NCI-H69 (cell line): ENCODE measurements at places on chromosomes 3 and 15.

DNA sequence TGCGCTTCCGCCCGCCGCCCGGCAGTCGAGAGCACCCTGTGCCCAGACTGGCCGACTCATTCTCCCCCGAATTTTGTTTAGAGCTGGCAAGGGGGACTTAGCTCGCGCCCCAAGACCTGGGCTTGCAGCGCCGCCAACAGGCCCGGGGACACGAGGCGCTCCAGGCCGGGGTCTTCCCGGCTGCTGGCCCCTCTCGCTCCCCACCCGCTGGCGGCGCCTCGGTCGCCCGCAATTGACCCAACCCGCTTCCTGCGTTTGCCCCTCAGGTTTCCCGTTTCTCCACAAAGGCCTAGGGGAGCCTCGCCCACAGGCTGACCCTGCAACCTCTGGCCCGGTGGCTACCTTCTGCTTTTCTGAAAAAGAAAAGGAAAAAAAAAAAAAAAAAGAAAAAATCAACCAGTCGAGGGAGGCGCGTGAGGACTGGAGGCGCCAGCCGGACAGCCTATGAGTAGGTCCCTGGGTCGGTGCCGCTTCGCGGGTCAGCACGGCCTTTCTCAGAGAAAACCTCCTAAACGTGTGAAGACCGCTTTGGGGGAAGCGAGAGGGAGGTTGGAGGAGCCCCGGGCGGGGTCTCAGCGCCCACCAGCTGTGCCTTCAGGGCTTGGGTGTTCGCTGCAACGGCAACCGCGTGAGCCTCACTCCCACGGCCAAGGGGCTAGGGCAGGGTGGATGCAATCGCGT is 7.2 kb downstream of the FOXL2 start:
- DNase-seq = no peak

- no peak for DNase-seq
These were observed 75.1 kb downstream of the VGLL4 start for GRCh38 chr3:11568503-11569155.

DNA sequence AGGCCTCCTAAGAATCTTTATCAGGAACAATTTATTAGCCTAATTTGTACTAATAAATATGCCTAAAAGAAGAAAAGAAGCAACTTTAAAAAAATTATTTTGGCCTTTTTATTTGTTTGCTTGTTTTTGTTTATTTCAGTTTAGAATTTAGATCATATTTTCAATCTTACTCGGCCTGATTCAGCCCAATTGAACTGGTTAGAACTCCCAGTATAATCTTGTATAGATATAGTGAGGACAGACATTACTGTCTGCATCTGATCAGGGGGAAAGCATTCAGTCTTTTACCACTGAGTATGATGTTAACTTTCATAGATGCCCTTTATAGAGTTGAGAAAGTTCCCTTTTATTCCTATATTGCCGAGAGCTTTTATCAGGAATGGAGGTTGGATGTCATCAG is 56.0 kb upstream of the CSTA start:
- no peak for DNase-seq

DNA sequence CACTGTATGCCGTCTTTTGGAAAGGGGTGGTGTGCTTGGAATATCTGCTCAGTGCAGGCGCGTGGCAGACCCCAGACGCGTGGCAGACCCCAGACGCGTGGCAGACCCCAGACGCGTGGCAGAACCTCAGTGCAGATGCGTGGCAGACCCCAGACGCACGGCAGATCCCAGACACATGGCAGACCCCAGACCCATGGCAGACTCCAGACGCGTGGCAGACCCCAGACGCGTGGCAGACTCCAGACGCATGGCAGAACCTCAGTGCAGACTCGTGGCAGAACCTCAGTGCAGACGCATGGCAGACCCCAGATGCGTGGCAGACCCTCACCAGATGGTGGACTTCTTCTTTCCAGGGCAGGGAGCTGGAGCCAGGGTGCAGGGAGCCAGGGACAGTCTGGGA is 637 bp upstream of the MUC4 start:
- no peak for DNase-seq

DNA sequence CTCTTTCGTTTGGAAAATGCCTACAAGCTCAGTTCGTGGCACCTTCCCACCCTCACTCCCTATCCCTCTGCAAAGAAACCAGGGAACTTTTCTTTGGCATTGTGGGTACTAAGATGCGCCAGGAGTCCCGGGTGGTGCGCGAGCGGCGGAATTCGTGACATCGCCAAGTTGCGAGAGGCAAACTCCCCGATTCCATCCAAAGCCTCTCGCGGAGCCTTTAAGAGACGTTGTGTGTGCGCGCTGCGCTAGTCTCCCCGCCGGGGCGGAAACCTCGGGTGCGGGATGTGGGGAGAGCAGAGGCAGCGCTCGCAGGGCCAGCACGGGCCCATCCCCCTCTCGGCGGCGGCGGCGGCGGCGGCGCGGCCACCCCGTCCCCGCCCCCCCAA is 443 bp upstream of the NR2F2 start:
- DNase-seq = peak; percentile 79

- peak; percentile 23 for DNase-seq
These were observed 40.5 kb downstream of the FEZF2 start for GRCh38 chr3:62332835-62333244.

- DNase-seq = no peak
These were observed 117.9 kb downstream of the LRRC28 start for GRCh38 chr15:99369196-99369595.

DNA sequence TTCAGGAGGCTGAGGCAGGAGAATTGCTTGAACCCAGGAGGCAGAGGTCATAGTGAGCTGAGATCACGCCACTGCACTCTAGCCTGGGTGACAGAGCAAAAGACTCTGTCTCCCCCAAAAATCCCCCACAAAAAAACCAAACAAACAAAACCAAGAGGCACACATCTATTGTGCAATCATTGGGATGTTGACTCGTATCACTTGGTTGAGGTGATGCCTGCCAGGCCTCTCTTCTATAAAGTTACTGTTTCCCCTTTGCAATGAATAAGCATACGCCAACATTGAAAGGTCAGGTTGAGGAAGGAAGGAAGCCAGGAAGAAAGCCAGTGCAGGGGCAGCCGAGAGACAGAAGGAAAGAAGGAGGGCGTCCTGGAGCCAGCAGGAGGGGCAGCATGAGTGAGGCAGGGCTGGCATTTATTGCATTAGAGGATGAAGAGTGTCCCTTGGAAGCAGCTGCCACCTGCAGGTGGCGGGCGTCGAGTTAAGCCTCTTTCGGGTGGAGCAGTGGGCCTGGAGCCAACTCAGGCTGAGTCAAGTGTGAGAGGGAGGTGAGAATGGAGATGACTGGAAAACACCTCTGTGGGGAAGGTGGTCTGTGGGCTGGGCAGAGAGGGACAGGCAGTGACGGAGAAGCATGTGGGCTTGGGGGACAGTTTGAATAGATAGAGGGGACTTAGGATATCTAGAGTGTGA is 8.3 kb upstream of the CSPG4 start:
- peak; percentile 86 for DNase-seq

DNA sequence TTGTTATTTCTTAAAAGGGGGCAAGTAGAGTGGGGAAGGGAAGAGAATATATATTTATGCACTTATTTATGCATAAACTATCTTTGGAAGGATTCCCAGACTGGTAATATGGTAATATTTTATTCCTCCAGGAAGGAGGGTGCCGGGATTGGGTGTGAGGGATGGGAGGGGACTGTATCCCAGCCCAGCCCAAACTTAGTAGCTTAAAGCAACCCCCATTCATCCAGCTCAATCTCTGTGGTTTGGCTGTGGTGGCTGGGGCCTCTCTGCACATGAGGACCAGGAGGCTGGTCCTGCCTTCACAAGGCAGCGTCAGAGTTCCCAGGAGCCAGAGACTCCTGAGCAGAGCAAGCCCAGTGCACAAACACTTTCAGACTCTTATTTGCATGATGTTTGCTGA is 48.4 kb downstream of the CCNL1 start:
- DNase-seq = no peak

DNA sequence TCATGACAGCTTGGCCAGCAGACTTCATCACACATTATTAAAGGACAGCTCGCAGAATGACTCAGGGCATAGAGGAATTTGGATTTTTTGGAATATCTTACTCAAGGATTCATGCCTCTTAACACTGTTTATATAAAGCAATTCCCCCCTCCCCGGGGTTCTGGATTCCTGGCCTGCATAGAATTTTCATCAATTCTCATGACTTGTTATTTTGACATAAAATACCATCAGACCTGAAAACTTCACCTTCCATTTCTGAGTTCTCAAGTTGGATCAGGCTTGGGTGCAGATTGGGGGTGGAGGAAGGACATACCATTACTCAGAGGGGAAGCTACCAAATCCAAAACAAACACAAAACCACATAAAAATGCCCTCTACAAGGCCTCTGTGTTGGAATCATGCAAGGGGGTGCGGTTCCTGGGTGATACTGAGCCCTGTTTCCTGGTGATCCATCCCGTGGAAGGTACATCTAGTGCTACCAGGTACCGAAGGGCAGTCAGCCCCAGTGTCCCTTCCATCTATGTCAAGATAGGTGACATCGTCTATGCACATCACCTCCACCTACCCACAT is 95.3 kb downstream of the DAPK2 start:
- no peak for DNase-seq

- peak; percentile 87 for DNase-seq
These were observed 81.0 kb downstream of the CLDN11 start for GRCh38 chr3:170499562-170500156.

DNA sequence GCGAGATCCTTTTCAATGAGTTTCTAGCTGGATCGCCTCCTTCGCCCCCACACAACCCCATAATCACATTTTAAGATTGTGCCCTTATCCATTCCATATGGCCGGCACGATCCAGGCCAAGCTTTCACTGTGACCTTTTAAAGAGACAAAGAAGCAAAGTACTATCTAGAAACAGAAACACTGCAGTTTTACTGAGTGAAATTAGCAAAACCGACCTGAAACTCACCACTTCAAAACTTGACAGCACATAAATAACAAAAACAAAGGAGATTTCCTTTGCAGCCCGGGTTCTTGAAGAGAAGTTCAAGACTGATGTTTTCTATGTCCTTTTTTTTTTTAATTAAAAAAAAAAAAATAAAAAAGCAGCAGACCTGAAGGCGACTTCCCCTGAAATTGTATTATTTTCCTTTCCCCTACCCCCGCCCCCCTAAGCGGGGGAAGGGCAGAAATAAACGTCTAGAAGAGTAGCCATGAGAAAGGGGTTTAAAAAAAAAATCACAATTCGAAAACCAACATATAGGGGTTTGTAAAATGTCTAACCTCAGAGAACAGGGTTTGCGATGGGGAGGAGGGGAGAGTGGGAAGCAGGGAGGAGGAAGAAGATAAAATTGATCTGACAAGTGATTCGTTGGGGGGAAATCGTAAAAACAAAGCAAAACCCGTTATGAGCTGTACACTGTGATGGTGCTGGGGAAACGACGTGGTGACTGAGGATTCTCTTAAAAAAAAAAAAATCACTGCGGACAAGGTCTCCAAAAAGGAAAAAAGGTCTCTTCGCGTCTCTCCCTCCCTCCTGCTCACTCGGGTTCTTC is 1.5 kb downstream of the SATB1 start:
- peak; percentile 78 for DNase-seq

GRCh38 chr15:77107531-77108355 is 36.8 kb upstream of the TSPAN3 start:
- peak; percentile 72 for DNase-seq

DNA sequence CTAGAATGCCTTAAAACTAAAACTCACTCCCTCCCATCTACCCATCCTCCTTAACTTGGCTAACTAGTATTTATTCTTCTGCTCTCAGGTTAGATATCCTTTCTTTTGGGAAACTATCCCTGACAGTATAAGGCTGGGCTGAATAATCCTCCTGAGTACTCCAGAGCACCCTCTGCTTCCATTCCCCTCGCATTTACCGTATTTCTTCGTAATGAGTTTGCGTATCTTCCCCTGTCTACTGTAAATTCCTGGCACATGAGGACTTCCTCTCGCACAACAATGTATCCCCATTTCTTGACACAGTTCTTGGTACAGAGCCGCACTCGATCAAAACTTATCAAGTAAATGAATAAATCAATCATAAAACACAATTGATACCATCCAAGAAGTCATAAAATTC is 82.9 kb upstream of the AKAP13 start:
- no peak for DNase-seq

- no peak for DNase-seq
These were observed 53.9 kb downstream of the CLASP2 start for GRCh38 chr3:33664195-33664594.

GRCh38 chr3:114464548-114464947 is 170.7 kb downstream of the TIGIT start:
- no peak for DNase-seq

- no peak for DNase-seq
These were observed 12.8 kb upstream of the CSRNP1 start for GRCh38 chr3:39166134-39166710.

- no peak for DNase-seq
These were observed 838.5 kb downstream of the TUSC7 start for GRCh38 chr3:117547956-117548550.

- DNase-seq = peak; percentile 6
These were observed 133.0 kb upstream of the CADM2 start for GRCh38 chr3:84825817-84826216.

- no peak for DNase-seq
These were observed 55.6 kb upstream of the RGMA start for GRCh38 chr15:93144463-93145236.

DNA sequence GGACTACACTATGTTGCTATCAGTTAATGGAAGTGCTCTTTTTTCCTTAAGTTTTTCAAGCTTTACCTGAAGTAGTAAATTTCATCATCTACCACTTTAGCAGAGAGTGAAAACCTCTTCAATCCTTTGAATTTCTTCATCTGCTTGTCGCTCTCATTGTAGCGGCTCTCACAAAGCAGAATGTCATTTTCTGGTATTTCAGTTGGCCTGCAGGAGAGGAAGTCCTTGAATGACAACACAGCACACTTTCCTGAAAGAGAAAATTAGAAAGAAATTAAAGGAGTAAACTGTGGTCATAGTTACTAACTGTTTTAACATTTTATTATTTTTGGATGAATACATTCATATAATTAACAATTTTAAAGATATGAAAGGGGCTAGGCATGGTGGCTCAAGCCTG is 27.6 kb downstream of the UQCC5 start:
- DNase-seq = no peak

- no peak for DNase-seq
These were observed 1.0 kb upstream of the RAB8B start for GRCh38 chr15:63188247-63188925.
